ENCODE measurements at places on chromosomes 4 and X. TPM values are rescaled to one million over a fixed set of nuclear protein-coding genes. Genes with fewer than 3 reads are reported as not detected.

Gene CD99
- 284 TPM for total RNA-seq

Gene ITM2A
- 0.98 TPM for total RNA-seq

Gene STK26
- 8.1 TPM for total RNA-seq

Gene RAB33A
- total RNA-seq, result 0.39 TPM

Gene CCNB3
- total RNA-seq, result 0.73 TPM

Gene ATP7A
- 7.0 TPM for total RNA-seq
